Activated CD4-positive, alpha-beta T cell treated with anti-CD3 and anti-CD28 coated beads, Interleukin-2, amount 10 ng/mL, durations not matched to agents 7 days and 5 days (primary cell): ENCODE measurements at places on chromosomes 6 and 20. TPM values are rescaled to one million over a fixed set of nuclear protein-coding genes. Genes with fewer than 3 reads are reported as not detected.

DNA sequence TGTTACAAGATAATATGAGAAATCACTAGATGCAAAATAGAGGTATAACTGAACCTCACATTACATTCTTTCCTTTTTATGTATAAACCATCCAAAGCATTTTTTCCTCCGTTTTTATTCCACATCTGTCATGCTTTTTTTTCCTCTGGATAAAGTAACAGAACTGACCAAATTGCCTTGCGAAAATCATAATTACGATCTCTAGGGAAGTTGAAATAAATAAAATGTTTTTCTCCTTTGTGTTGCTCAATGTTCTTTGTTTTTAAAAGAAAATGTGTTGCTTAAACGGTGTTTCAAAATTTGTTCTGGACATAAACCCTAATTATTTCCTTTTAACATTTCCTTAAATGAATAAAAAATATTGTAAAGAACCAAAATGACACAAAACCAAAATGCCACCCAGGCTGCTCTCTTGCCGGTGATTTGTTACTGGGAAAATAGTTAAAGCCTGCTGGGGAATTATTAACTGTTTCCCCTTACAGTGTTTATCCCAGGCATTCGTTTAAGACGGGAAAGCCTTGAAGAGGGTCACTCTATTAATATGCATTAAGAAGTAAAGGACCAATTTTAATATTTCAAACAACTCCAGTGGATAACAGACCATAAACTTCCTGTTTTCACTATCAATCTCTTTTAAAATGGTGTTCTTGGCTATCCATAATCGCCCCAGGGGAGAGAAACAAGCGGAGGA is 1.7 kb upstream of the ADGRB3 start:
- DNase-seq: no peak

- DNase-seq: no peak
Observed at GRCh38 chr6:15763837-15764236, 101.0 kb upstream of the DTNBP1 start.

- DNase-seq: no peak
Observed at GRCh38 chr6:101577091-101577490, 183.6 kb downstream of the GRIK2 start.

- DNase-seq: no peak
Observed at GRCh38 chr20:49603209-49603627, 35.3 kb upstream of the PTGIS start.

DNA sequence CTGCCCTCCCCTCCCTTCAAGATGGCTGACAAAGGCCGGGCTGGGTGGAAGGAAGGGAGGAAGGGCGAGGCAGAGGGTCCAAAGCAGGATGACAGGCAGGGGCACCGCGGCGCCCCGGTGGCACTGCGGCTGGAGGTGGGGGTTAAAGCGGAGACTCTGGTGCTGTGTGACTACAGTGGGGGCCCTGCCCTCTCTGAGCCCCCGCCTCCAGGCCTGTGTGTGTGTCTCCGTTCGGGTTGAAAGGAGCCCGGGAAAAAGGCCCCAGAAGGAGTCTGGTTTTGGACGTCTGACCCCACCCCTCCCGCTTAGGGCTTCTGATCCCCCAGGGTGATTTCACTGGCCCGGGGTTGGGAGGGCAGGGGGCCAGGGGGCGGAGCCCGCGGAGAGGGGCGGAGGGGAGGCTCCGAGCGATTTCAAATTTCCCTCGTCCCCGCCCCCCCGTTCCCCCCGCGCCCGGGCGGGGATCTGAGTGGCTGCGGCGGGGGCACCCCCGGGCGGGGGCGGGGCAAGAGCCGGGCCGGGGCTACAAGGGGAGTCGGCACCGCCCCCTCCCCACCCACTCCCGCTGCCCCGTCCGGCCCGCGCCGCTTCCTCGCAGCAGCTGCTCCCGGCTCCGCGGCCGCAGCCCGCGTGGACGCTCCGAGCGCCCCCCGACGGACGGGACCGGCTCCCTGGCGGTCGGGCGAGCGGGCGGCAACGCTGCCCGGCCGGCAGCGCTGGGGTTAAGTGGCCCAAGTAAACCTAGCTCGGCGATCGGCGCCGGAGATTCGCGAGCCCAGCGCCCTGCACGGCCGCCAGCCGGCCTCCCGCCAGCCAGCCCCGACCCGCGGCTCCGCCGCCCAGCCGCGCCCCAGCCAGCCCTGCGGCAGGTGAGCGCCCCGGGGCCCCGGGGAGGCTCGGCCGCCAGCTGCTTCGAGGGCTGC is at the start of gene DNMT3B:
TSS of gene DNMT3B (plus strand) at position 555 of the 923 bp plus-strand sequence. CDS start 17,939 bp downstream, outside the sequence.
- peak; percentile 74 for DNase-seq

DNA sequence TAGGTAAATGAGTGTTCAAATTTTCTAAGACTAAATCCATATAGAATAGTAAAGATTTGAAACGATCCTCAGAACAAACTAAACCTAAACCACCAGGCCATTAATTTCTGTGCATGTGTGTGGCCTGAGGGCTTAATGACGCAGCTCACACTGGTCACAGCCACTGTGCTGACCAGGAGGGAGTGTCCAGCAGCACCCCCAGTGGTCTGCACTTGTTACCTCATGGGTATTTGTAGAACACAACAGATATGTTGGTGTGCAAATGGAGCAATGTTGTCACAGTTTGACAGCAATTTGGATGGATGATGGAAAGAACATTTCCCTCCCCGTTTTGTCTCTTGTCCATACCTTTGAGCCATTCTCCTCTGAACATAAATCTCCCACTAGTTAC is 122.4 kb upstream of the EXOC2 start:
- DNase-seq: no peak

GRCh38 chr20:35021063-35021462 is 65.4 kb downstream of the MYH7B start:
- no peak for DNase-seq

- DNase-seq: no peak
Observed at GRCh38 chr6:109015176-109015575, 79.5 kb downstream of the SESN1 start.

GRCh38 chr20:37938181-37938750 is 35.3 kb downstream of the VSTM2L start:
- DNase-seq: no peak

DNA sequence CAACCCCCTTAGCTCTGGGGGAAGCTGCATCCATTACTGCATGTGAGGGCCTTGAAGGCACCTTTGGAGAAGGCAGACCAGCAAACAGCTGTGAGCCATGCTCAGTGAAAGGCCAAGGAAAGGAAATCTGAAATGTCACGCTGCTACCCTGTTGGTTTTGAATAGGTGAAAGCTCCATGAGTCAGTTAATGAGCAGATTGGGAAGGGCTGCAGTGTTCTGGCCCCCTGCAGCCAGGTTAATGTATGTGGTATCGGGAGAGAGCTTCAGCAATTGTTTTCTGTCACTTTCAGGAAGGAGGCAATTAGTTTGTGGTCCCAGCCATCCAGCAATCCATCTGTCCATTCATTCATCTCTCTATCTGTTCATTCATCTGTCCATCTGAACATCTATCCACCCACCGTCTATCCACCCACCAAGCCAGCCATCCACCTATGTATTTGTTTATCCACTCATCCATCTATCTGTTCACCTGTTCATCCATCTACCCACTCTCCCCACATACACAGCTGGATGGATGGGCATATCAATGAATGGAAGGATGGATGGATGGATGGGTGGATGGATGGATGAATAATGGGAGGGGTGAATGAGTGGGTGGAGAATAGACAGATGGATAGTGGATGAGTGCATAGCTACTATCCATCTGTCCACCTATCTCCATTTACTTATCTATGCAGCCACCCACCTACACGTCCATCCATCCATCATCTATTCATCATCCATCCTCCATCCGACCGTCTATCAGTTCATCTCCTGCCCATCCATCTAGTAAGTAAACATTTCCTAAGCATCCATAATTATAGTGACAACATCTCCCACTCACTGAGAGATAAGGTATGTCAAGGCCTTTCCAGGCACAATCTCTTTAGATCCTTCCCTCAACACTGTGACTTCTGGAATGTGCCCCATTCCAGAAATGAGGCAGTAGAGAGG is 16.0 kb downstream of the PCK1 start:
- no peak for DNase-seq

GRCh38 chr6:100617633-100618350 is 153.1 kb upstream of the SIM1 start:
- DNase-seq: no peak

DNA sequence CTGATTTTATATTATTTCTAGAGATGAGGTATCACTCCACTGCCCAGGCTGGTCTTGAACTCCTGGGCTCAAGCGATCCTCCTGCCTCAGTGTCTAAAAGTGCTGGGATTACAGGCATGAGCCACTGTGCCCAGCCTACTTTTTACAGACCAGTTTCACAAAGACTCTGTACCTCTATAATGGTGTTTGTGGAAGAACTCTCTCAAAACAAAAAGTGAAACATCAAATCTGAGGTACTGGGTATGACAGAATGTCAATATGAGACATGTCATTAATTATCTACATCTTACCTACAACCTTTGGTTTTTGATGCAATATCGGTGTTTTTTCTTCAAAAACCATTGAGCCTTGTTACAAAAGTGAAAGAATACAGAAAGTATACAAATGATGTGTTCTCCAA is 49.4 kb upstream of the MCM9 start:
- DNase-seq: no peak

DNA sequence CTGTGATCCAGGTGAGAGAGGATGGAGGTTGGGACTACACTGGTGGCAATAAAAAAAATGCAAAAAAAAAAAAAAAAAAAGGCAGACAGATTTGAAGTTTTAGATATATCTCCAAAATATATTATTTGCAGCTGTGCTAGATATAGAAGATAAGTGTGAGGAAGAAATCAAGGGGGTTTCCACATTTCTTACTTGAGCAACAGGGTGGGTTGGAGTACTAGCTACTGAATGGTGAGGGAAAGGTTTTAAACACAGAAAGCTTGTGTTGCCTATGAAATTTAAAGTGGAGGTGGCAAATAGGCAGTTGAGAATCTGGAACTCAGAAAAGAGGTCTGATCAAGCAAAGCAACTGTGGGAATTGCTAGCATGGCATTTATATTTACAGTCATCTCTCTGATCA is 59.9 kb upstream of the GNRH2 start:
- no peak for DNase-seq

- DNase-seq: no peak
Observed at GRCh38 chr6:64489763-64490162, 854.2 kb downstream of the PHF3 start.

The HSPA1B gene
- 47.2 TPM for total RNA-seq

The FKBP1C gene
- total RNA-seq: 0.92 TPM

The EYA4 gene
- not detected for total RNA-seq

The ATP6V1G2 gene
- total RNA-seq: 3.7 TPM

The PI16 gene
- 15.1 TPM for total RNA-seq

The TBXT gene
- not detected for total RNA-seq

The ATP5F1E gene
- 101 TPM for total RNA-seq

The CCN5 gene
- not detected for total RNA-seq

The ARHGAP40 gene
- total RNA-seq: not detected

The ZNF341 gene
- total RNA-seq: 5.5 TPM
